ENCODE measurements at places on chromosomes 4 and X.

DNA sequence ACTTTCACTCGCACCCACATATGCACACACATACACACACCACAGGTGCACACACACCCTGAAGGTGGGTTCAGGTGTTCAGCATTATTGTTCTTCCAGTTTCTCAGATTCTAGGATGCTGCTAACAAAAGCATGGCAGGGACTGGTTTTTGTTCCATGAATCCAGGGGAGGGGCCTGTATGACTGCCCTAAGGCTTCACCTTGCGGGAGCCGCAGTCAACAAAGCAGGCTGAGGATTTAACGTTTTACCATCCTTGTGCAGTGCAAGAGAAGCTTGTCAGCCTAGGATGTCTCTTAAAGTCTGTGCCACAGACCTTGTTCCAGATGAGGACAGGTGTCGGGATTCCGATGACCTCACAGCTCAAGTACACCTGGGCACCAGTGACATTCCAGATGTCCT, 61.8 kb downstream of the POLR2B start:
- DNase-seq = no peak

DNA sequence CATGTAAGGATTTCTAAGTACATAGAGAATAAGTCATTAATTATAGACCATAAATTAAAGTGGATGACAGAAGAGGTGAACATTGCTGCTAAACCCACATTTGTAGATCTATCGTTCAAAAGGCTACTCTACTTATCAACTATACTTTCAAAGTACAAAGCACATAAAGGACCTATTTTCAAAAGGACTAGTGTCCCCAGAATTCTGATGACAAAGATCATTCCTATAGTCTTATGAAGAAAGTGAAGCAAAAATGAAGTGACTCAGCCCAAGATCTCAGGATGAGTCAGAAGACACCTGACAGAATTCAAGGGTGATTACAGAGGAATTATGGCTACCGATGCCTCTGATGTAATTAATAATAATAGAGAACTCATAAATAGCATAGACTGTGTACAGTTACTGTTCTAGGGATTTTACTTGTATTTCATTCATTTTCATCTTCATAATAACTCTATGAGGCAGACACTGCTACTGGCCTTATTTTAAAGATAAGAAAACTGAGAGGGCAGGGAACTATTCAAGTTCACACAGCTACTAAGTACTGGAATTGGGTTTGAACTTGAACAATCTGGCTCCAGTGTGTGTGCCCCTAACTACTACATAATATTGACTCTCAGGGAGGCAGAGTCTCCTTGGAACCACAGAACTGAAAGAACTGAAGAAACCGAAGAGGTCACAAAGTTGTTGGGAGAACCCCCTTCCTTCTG, 17.1 kb downstream of the USP46 start:
- no peak for DNase-seq

DNA sequence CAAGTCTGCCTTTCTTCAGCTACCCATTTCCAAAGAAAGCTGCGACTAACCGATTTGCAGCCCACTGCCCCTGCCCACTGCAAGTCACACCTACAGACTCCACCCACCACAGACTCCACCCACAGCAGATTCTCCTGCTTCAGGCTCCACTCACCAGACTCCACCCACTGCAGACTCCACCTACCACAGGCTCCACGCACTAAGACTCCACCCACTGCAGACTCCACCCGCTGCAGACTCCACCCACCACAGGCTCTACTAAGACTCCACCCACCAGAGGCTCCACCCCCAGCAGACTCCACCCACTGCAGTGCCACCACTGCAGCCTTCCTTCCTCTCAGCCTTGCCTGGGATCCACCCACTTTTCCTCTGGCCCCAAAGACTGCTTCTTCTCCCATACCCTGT, 41.3 kb downstream of the ABLIM2 start:
- DNase-seq = no peak

DNA sequence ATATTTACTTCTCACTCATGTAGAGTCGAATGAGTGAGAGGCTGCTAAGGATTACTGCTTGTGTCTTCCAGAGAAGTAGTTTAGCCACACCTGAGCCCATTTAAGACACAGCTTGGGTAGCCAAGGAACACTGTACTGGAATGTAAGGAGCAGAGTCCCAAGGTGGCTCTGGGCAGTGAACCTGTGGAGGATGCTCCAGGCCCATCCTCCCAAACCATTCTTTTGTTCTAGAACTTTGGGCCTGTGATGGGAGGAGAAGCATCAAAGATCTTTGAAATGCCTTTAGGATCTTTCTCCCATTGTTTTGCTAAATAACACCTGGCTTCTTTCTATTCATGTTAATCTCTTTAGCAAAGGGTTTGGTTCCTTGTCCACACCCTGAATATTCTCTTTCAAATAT, 162.2 kb downstream of the KLHL4 start:
- DNase-seq = no peak

DNA sequence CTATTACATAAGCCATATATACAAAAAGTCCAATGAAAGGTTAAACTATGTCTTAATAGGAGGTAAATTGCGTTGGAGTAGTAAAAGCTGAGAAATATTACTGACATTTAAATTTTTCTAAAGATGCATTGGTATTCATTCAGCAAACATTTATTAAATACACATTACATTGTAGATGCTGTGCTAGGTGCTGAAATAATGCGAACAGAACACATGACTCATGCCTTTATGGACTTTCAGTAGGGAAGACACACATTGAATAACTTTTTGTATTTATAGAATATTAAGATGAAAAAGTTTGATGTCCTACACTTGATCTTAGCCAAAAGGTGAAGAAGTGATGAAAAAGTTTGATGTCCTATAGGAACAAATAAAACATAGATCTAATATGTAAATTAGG, 871.1 kb upstream of the SLIT2 start:
- DNase-seq = no peak

DNA sequence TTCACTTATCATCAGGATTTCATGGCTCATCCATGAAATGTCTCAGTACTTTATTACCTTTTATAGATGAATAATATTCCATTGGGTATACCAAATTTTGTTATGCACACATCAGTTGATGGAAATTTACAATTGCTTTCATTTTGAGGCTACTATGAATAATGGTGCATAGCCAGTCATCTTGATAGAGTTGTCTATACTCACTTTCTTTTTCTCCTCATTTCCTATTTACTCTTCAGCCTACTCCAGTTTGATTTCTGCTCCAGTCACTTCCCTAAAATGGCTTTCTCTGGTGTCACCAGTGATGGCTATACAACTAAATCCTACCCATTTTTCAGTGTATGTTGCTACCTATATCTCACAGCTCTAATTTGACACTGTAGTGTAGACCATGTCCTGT, 743.5 kb upstream of the MAGEB2 start:
- no peak for DNase-seq

GRCh38 chrX:15971696-15972095, 117.1 kb upstream of the AP1S2 start:
- no peak for DNase-seq

DNA sequence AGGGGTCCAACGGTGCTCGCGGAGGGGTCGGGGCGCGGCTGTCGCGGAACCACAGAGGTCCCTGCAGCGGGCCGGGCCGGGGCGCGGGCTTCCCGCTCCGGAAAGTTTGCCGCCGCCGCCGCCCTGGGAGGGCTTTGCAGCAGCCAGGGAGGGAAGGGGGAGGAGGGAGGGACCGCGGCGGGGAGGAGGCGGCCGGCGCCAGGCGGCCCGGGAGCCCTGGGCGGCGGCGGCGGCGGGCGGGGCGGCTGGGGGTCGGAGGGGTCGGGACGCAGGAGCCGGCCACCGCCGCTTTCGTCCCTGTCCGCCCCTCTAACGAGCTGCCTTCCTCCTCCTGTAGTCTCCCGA, 375 bp downstream of the FGFR3 start:
- no peak for DNase-seq

DNA sequence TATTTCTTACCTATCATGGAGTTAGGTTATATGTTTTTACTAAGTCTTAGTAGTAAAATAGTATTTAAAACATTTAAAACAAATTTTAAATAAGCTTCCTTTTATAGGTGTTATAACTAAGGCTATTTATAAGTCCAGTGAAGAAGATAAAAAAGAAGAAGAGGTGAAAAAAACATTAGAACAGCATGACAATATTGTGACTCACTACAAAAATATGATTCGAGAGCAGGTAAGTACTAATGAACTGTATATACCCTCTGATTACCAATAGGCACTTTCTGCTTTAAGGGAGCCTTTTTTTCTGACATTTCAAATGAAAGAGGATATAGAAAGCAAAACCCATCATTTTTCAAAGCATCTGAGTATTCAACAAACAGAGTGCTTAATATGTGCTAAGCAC, 76.6 kb downstream of the USO1 start:
- DNase-seq = no peak

DNA sequence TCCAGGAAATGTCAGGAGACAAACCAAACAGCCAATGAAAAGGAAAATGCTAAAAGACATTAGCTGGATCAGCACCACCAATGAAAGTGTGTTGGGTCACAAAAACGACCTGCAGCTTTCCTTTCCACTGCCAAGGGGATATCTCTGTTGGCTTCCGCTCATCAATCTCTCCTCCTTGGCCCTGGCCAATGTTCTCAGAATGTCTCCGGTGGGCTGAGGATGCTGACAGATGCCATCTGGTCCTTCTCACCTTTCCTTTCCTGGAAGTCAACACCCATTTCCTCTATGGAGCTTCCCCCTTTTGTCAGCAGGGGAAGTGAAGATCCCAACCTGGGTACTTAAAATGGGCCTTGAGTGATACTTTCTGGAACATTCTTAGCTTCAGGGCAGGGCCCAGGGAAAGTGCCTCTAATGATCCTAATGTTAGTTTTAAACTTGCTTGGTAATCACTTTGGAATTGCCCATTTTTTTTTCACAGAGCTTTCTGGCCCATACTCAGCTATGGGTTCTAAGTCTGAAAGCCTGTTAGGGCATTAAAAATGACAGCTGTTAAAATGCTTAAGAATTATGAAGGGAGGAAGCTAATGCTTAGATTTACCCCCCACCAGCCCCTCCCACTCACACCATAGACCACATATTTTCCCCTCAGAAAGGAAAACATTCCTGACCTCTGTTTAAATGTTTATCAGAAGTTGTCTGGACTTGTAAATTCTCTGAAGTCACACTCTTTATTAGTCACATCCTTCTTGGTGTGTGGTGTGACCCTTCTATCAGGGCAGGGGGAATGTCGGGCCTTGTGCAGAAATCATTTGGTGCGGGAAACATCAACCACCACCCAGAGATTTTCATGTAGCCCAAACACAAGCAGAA, 29.2 kb downstream of the IGFBP7 start:
- no peak for DNase-seq

DNA sequence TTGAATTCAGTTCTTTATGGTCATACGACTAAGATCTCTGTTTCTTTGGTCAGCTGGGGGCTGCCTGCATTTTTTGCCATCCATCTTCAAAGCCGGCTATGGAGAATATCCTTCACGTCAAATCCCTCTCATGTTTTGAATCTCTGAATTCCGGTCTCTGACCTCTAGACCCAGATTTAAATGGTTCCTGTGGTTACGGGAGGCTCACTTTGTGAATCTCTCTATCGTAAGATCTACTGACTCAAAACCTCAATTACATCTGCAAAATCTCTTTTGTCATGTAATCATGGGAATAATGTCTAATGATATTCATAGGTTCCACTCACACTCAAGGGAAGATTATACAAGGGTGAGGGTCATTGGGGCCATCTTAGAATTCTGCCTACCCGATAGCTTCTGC, 5.7 kb upstream of the MPC1L start:
- no peak for DNase-seq

DNA sequence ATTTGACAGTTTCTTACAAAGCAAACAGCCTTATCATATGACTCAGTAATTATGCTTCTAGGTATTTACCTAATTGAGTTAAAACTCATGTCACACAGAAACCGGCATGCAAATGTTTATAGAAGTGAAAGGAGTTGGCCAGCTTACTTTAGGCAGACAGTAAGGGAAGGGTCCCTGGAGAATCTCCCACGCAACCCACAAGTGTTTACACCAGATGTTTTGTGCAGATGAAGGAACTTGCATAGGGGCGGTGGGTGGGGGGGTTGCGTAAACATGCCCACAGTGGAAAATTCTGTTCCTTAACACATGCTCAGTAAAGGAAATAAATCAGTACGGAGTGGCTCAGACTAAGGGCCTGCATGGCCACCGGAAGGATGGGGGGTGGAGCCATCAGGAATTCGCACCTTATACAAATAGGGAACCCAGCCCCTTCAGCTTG, 330.5 kb upstream of the AADAT start:
- DNase-seq = no peak

GRCh38 chr4:188841523-188841922, 702.3 kb downstream of the TRIML1 start:
- no peak for DNase-seq

DNA sequence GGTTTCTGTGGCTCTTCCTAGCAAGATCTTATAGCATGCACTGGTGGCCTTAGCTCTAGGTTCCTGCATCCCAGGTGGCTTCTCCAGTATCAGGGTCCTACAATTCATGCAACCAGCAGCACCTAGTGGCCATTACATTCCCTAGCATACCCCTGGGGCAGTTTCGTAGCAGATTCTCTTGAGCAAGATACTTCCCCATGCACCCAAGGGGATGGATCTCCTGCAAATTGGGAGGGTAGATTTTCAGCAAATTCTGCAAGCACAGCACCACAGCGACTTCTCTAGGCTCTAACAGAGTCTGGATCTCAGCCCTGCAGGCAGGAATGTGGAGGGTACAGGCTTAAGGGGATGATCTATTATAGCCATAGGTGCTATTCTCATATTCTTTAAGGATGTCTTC, 13.1 kb upstream of the SLC9B1 start:
- DNase-seq = no peak

DNA sequence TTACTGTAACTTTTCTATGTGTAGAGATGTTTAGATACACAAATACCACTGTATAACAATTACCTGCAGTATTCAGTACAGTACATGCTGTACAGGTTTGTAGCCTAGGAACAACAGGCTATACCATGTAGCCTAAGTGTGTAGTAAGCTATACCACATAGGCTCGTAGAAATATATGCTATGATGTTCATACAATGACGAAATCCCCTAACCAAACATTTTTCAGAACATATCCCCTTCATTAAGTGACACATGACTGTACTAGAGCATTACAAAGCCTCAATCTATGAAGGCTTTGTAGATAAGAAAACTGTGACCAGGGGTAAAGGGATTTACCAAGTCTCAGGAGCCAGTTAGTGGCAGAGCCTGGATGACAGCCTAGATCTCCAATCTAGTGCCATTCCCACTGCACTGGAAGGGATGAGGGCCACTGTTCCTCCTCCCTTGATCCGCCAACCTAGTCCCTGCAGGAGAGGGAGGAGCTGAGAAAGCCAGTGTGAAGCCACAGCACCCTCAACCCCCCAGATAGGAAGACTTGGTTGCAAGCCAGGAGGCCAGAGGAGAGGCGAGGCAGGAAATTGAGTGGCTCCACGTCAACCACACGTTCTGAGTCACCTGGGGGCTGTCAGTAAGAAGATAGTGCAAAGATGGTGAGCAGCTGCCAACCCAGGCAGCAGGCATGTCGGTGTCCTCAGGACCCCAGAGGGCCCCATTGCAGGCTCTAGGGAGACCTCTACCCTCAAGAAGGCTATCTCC, 227.7 kb downstream of the BCOR start:
- DNase-seq = no peak

DNA sequence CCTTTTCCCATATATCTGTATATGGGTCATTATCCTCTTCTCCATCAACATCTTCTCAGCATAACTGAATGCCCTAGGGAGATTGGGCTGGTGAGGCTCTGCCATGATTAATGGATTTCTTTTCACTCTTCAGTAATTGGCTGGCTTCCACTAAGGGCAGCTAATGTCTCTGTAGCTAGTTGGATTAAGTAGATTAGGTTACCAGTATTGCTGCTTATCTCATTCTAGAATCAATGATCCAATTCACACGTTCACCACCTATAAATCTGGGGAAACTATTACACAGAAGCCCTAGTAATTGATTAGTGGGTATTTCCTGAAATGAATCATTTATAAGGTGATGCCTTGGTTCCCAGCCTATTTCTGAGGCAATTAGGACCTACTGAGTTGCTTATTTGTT, 94.8 kb downstream of the KDR start:
- no peak for DNase-seq

Data from cortex of kidney (tissue), 1 donor.